ENCODE measurements at places on chromosomes 2 and 18.

DNA sequence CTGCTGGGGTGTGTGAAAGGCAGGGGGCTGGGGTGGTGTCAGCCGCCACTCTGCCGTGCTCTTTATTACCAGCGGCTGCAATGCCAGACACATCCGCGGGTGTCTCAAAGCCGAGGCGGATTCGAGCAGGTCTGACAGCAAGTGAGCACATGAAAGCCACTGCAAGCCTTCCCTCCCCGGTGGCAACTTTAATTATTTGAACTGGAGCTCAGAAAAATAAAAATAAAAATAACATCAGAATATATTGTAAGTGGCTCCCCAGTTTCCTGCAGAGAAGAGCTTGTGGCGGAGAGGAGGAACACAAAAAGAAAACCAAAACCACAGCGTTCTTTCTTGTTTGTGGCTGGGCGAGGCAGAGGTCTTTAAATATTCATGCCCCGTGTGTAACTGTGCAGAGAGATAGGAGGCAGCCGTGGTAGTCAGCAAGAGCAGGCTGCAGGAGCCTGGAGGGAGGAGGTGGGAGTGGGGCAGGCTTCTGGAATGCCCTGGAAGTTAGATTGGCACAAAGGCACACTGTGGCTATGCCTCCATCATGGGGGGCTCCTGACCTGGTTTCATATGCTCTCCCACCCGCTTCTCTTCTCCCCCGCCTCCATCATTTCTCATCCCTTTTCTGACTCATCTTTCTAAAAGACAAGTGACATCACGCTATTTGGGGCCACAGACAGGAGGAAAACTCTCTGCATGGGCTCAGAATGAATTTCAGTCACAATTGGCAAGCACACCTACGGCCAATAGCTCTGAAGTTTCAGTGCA is 199.8 kb downstream of the CLIP4 start:
- DNase-seq = peak; percentile 10

- no peak for DNase-seq
Observed at GRCh38 chr2:29164091-29164846, 49.1 kb downstream of the CLIP4 start.

- no peak for DNase-seq
Observed at GRCh38 chr2:102708847-102709559, 52.8 kb upstream of the TMEM182 start.

DNA sequence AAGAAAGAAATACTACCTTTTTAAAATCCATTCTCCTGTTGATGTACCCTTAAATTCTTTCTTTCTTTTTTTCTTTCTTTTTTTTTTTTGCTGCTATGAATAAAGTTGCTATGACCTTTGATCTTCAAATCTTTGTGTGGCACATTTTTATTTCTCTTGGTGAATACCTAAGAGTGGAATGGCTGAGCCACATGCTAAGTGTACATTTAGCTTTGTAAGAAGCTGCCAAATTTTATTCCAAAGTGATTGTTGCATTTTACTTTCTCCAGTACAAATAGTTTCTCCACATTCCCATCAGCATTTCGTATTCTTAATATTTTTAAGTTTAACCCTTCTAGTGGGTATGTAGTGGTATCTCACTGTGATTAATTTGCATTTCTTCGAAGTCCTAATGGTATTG is 88.8 kb upstream of the RAB27B start:
- DNase-seq = no peak

GRCh38 chr2:237591141-237591881 is 777 bp upstream of the RAB17 start:
- DNase-seq = no peak

GRCh38 chr18:74990563-74991081 is 218.3 kb downstream of the PTGR3 start:
- no peak for DNase-seq

DNA sequence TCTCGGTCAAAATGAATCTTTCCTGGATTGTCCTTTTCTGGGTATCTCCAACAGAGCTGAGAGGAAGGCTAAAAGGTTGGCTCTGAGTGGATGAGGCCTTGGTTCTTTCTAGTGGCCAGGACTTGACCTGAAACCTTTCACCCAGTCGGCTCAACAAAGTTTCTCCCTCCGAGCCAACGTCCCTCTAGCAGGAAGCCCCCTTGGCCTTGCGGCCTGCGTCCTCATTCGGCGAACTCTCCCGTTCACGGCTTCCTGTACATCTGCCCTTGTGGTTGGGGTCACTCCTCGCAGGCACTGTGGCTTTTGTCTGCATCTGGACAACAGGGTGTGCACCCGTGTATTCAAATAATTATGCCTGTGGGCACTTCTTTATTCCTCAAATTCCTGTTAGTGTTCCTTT is 9.4 kb upstream of the SIX3 start:
- DNase-seq = no peak
